Mesothelial cell of epicardium (in vitro differentiated cells): ENCODE measurements at places on chromosomes 2 and 18.

DNA sequence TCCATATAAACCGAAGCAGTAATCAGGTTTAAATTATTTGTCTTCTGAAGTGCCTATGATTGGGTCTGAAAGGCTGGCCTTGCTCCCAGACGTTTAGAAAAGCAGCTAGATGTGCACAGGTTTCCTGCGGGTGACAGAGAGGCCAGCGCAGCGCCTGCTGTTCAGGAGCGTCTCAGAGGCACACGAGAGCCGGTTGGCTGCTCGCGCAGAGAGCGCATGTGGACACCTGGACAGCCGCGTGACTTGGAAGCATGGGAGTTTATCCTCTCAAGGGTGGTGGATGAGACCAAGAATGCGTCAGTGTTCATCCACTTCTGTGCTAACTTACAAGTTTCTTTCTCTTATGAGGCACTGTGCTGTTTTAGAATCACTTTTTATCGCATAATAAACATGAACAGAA, 303.7 kb downstream of the PTGR3 start:
- no peak for DNase-seq

- no peak for DNase-seq
Observed at GRCh38 chr2:203498161-203498560, 36.9 kb downstream of the RAPH1 start.

- DNase-seq, result no peak
Observed at GRCh38 chr2:150733051-150733618, 245.7 kb upstream of the RND3 start.

GRCh38 chr2:20150806-20151571, 73.9 kb downstream of the SDC1 start:
- no peak for DNase-seq

GRCh38 chr2:34912084-34912483, 1313.0 kb upstream of the FAM98A start:
- DNase-seq, result no peak

GRCh38 chr2:118348380-118349034, 260.2 kb downstream of the INSIG2 start:
- DNase-seq, result no peak

DNA sequence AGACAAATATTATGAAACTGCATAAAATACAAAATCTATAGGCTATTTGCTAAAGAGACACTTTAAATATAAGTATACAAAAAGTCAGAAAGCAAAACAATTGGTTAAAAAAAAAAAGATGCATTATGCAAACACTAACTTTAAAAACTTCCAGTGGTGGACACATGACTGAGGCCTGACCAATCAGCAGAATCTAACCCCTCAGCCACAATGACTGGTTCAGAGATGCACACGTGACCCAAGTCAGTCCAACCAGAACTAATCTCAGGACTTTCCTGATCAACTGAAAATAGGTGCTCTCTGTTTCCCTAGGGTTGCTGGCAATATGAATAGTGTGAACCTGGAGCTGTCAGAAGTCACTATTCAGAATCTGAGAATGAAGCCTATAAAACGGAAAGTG, 22.7 kb downstream of the DNER start:
- no peak for DNase-seq

GRCh38 chr18:62566199-62566598, 43.4 kb downstream of the ZCCHC2 start:
- DNase-seq, result no peak

DNA sequence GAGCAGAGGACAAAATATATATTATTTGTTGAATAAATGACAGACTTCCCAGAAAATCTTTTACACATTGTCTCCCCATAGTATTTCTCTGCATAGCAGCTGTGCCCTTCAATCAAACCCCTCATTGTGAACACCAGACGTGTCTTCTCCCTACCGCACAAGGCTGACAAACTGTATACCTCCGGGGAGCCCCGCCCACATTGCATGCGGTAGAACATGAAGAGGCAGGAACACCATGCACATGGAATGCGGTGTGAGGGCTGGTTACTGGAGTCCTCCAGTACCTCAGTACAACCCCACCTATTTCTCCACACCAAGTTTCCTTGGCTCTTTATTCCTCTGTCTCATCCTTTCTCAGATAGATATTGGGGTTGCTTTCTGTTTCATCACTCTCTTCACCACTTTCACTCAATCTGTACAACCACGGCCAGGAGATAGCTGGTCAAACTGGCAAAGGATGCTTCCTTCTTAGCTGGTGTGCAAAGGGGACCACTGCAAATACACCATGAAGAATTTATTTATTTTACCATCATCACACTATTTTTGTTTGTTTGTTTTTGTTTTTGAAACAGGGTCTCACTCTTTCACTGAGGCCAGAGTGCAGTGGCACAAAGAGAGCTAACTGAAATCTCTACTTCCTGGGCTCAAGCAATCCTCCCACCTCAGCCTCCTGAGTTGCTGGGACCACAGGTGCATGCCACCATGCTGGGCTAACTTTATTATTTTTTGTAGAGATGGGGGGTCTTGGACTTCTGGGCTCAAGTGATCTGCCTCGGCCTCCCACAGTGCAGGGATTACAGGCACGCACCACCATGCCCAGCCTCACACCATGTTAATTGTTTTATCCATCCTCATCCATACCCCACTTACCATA, 2.3 kb upstream of the NBAS start:
- DNase-seq, result no peak

DNA sequence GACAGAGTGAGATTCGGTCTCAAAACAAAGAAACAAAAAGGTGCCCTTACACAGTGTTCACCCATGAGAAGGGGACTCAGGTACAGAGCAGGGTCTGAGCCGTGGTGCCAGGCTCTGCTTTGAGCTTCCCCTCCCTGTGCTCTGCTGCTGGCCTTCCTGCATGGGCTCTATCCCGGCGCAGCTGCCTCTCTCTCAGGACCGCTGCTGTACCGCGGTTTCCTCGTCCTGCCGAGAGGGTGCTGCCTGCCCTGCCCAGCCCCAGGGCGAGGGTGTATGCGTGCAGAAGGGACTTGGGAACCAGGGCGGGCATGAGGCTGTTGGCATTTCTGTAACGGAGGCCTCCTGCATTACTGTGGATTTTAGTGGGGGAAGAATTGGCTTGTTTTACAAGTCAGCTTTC, 30.1 kb downstream of the SH3RF3 start:
- DNase-seq, result no peak

- DNase-seq, result no peak
Observed at GRCh38 chr2:96950381-96951124, 35.8 kb downstream of the FAM178B start.

- DNase-seq, result no peak
Observed at GRCh38 chr2:13002536-13003331, 286.0 kb downstream of the TRIB2 start.

- DNase-seq, result no peak
Observed at GRCh38 chr2:637804-638203, 39.4 kb downstream of the TMEM18 start.

- DNase-seq, result no peak
Observed at GRCh38 chr2:46257476-46257875, 39.7 kb upstream of the EPAS1 start.

DNA sequence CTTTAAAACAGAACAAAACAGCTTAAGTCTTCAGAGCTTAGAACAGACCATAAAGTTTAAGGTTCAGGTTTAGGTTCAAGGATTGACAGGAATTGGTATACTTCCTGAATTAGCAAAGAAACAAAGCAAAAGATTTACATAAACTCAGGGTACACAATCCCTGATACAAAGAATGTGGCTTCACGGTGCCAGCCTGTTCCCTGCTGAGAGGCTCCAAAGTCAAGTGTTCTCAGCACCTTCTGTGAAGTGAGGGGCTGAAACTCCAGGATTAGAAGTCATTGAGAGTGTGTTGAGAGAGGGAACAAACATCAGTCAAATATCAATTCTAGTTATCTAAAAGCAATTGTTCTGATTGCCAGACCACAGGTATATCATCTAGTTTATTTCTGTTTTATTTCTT, 35.7 kb downstream of the DYNAP start:
- no peak for DNase-seq

GRCh38 chr2:143679617-143680016, 550.4 kb downstream of the ARHGAP15 start:
- DNase-seq, result no peak

- no peak for DNase-seq
Observed at GRCh38 chr2:189370719-189371118, 70.6 kb upstream of the WDR75 start.

DNA sequence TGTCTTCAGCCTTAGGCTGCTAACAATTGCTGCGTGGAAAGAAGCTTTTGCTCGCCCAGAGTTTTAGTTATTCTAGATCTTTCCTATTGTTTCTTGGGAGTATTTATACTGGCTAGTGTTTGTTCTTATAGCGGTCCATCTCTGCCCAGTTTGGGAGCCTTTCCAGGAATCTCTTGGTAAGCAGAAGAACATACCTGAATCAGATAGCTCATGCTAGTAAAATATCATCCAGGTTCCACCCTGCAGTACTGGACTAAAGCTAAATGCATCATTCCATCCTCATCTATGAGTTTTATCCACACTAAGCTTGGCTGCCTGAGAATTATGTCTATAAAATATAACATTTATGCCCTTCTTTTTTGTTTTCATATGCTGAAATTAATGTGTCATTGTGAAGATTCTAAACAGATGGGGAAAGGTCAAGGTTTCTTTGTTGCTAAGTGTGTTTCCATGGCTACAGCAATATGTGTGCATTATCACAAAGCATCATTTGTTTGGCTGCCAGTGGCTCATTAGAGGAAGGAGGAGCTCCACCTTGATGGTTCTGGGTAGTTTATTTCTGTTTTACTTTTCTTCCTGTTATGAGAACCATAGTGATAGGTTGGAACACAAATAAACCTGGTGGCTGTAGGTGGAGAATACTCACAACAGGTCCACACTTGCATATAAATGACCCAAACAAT, 182.8 kb downstream of the PIK3C3 start:
- no peak for DNase-seq

DNA sequence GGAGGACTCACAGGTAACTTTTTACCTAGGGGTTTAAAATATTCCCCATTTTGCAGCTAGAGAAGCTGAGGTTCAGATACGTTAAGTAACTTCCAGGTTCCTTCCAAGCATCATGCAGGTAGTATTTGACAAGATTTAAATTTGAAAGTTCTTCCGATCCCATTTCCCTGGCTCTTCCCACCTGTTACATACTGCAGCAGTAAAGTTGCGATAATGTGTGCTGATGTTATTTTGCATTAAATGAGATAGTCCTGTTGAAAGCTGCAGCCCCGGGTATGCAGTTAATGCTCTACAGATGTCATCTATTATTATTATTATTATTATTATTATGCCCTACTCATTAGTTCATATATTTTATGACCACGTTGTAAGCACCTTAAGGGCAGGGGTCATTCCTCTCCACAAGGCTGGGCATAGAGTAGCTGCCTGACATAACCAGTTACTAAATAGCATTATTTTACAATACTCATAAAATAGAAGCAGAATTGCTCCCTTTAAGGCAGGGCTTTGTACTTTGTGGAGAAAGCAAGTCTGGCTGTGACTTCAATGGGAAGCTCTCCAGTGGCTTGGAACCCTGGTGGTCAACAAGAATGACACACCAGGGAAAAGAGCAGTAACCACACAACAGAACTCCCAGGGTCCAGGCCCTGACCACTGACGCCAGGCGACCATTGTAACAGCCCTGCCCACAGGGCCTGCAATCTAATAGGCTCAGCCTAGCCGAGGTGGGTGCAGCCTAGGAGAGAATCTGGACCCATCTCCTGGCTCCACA, 112.0 kb upstream of the STPG4 start:
- DNase-seq, result no peak

DNA sequence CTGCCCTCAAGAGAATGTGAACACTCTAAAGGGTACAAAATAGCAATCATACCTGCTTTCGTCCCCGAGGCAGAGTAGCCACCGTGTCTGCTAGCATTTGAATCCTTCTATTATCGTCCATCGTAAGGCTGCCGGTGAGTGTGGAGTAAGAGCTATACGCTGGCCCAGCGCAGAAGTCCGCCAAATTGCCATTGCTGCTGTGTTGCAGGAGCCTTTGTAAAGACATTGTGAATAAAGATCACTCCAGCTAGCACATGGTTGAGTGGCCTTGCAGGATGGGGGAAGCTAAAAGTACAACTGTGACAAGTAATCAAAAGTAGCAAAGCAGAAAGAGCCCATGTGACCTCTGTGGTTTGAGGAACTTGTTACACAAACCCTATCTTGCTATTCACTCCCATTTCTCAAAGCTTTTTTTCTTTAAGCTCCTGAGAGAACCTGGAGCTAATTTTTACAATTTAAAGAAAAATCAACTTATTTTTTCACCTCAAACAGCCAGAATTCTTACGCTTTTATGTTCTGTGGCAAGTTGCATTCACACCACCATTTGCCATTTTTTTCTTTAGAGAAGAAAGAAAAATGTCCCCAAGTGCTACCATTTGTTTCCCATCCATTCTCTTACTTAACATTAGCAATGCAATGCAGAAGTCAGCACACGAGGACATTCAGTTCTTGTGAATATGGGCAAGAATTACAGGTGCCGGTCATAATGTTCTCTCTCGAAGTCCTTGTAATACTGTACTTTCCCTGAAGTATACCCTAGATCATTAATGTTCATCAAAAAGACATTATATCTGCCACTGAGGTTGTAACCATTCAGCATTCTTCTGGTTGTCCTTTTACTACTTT, at the start of gene CYTIP:
Gene CYTIP (minus strand): TSS at position 295 of the 846 bp plus-strand sequence. CDS start 69 bp downstream, at position 226.
- DNase-seq, result no peak

DNA sequence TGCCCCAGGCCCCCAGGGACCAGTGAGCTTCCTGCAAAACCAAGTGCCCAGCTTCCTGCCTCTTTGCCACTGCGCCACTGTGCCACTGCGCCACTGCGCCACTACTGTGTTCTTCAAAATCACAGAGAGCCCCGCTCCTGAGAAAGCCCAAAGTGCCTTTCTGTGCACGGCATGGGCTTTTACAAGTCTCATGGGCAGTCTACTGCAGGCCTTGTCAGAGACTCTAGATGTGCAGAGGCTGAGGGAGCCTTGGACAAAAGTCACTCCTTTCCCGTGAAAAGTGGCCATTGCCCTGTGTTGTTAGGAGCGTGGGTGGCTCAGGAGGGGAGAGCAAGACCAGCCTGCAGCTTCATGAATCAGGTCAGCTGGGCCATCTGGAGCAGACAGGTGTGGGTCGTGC, 180.5 kb downstream of the SMAD7 start:
- no peak for DNase-seq

GRCh38 chr2:156896294-156896693, 361.2 kb upstream of the GALNT5 start:
- no peak for DNase-seq

DNA sequence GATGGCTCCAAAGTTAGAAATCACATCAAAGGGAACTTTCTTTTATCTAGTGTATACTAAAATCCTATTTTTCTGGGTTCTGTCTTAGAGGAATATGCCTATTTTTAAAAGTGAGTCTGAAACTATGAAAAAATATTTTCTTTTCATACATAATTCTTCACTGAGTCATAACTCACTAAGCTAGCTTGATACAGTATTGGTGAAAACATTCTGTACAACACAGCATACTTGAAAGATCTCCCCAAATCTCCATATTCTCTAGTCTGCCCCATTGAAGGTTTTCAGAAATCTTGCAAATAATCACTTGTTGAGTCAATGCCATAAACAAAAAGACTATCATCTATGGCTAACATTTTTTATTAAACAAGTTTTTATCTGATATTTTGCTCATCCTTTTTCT, 44.5 kb downstream of the COL3A1 start:
- DNase-seq, result no peak

GRCh38 chr2:23629772-23630480, 244.9 kb downstream of the KLHL29 start:
- DNase-seq, result no peak
